Stimulated activated CD4-positive, alpha-beta T cell treated with anti-CD3 and anti-CD28 coated beads, TNF-alpha, amount 100 ng/mL, for 4 hours (primary cell): ENCODE measurements at places on chromosomes 2 and 18.

DNA sequence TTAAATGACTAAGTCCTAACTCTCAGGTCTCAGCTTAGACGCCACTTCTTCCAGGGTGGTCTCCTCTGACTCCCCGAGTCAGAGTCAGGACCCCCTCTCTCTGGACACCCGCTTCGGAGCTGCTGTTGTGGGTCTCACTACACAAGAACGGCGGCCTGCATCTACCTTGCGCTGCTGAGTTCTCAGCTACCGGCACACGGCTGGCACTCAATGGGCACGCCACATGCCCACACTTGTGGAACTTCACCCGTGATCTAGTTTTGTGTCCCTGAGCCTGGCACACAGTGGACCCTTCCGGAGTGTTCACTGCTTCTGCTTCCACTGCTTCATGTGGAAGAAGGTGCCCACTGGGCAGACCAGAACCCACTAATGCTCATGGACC lies 58.3 kb upstream of the ID2 start:
- DNase-seq, result no peak

- DNase-seq, result no peak
Observed at GRCh38 chr2:17171446-17172049, 346.7 kb downstream of the RAD51AP2 start.

GRCh38 chr2:22784566-22784965 lies 600.4 kb upstream of the KLHL29 start:
- DNase-seq, result no peak

- DNase-seq, result no peak
Observed at GRCh38 chr2:195937176-195937575, 131.5 kb downstream of the DNAH7 start.

- no peak for DNase-seq
Observed at GRCh38 chr2:105299290-105299689, 30.2 kb downstream of the TGFBRAP1 start.
